ENCODE measurements at places on chromosomes 4 and X.
A peak's percentile ranks its signal among the peaks of the same experiment; 100 is the strongest.

DNA sequence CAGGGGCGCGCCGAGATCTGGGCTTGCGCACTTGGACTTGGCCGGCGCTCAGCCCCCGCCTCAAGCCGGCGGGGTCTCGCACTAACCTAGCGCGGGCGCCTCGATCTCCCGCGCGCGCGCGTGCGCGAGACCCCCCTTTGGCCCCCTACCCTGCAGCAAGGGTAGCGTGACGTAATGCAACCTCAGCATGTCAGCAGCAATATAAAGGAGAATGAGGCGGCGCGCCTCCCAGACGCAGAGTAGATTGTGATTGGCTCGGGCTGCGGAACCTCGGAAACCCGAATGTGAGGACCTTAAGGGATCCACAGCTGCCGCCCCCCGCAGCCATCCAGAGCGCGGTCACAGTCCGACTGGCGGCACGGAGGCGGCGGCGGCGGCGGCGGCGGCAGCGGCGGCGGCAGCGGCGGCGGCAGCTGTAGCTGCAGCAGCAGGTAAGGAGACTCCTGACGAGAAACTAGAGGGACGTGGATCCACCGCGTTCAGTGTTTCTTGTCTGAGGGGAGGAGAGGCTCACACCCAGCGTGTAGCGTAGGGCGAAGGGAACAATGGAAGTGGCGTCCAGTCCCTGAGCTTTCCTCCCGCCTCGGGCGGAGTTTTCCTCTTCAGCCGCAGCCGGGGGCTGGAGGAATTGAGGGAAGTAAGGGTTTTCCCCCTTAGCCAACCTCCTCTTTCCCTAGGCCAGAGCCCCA lies at the start of the genes SATL1 and ZNF711:
TSS of gene SATL1 (minus strand) at position 19 of the 689 bp plus-strand sequence. CDS start 134,811 bp downstream, outside the sequence.
TSS of gene ZNF711 (plus strand) at position 231 of the 689 bp plus-strand sequence. CDS start 3,582 bp downstream, outside the sequence.
- DNase-seq = peak; percentile 91

DNA sequence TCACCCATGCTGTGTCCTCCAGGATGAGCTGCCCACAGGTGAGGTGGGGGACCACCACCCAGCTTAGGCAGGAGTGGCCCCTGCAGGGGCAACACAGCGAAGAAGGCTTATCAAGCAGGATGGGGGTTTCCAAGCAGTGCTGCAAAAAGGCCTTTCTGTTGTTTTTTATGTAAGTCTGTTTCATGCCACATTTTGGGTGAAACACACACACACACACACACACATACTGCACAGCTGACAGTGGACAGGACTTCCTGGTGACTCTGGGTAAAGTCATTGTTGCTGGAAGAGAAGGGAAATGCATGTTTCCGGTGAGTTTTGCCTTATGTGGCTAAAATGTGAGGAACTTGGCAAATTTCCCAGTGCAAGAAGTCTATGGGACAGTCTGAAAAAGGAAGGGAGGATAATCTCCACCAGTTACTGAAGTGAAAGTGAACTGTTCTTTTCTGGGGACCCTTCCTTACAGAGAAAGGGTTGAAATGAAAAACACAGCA lies 119.2 kb downstream of the IRF2 start:
- peak; percentile 96 for DNase-seq

- DNase-seq = no peak
Observed at GRCh38 chr4:2060611-2061185, 1.6 kb downstream of the NAT8L start.

DNA sequence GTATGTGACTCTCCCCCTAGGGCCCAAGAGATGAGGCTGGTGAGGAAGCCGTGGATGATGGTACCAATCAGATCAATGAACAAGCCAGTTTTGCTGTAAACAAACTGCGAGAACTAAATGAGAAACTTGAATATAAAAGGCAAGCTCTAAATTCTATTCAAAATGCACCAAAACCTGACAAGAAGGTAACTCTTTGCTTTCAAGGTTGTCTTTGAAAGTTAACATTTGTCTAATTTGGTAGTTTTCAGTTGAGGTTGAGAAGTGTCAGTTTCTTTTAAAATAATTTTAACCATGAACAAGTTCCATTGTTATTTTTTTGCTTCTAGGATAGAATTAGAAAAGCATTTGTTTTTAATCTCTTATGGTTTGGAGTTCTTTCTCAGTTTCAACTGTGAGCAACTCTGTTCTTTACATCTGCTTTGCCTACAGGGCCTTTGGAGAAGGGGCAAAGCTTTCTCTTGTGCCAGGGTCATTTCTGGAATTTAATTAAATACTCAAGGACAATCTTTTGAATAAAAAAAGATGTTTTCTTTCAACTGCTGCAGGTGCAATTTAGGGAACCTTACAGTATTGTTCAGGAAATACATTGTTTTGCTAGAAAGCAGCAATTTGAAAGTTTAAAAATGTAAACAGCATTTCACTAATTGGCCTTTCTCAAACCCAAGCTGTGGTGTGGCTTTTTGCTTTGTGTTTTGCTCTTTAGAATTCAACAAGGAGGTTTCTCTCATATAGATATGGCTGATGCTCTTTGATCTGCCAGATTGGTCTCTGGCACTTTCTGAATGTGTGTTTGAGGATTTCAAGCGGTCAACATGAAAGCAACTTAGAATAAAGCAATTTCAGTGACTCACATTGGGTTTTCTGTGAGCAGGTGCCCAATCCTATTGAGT lies 62.9 kb downstream of the LRP2BP start:
- no peak for DNase-seq

DNA sequence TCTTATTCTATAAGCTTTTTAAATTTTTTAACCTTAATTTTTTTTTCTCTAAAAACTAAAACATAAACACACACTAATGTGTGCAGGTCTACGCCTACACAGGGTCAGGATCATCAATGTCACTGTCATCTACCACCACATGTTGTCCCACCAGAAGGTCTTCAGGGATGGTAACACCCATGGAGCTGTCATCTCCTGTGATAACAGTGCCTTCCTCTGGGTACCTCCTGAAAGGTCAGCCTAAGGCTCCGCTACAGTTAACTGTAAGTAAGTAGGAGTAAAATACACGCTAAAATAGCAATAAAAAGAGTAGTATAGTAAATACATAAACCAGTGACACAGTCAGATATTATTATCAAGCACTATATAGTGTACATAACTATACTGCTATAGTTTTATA lies 45.9 kb upstream of the GPRIN3 start:
- DNase-seq = no peak

All from cardiac muscle cell (in vitro differentiated cells and primary cell).